Fibroblast of skin of right biceps (primary cell): ENCODE measurements at places on chromosomes 5 and 9.

GRCh38 chr9:27929841-27930240 is 356.6 kb upstream of the C9orf72 start:
- DNase-seq, result no peak

- DNase-seq, result no peak
These were observed 126.3 kb downstream of the C5orf15 start for GRCh38 chr5:133841831-133842750.

- DNase-seq, result peak; percentile 80
These were observed 639.6 kb downstream of the CETN3 start for GRCh38 chr5:89769975-89770374.

DNA sequence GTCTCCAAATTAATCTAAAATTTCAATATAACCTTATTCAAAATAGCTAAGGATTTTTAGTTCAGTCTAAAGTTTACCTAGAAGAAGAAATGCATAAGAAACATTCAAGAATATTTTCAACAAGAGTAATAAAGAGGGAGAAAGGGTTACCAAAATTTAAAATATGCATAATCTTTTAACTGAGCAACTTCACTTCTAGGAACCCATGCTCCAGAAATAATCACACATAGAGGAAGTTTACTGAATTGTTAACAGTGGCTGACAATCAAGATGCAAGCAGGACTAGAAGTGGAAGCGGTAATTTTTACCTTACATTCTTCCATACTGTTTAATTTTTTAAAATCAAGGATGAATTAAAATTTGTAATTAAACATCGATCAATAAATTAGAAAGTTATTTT is 1.9 kb downstream of the PJA2 start:
- DNase-seq, result no peak

DNA sequence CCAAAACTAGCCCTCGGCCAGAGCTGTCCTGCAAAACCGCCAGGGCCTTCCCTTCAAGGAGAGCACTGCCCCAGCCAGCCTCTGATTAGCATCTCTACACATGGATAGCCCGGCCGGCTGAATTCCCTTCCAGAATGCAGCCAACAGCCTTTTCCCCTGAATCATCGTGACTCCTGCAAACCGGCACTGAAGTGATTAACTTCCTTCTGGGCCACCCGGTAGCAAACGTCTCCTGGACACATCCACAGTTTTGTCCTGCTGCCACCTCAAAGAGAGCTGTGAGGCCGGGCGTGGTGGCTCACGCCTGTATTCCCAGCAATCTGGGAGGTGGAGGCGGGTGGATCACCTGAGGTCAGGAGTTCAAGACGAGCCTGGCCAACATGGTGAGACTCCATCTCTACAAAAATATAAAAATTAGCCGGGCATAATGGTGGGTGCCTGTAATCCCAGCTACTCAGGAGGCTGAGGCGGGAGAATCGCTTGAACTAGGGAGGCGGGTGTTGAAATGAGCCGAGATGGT is 21.1 kb upstream of the EEIG1 start:
- DNase-seq, result peak; percentile 92

DNA sequence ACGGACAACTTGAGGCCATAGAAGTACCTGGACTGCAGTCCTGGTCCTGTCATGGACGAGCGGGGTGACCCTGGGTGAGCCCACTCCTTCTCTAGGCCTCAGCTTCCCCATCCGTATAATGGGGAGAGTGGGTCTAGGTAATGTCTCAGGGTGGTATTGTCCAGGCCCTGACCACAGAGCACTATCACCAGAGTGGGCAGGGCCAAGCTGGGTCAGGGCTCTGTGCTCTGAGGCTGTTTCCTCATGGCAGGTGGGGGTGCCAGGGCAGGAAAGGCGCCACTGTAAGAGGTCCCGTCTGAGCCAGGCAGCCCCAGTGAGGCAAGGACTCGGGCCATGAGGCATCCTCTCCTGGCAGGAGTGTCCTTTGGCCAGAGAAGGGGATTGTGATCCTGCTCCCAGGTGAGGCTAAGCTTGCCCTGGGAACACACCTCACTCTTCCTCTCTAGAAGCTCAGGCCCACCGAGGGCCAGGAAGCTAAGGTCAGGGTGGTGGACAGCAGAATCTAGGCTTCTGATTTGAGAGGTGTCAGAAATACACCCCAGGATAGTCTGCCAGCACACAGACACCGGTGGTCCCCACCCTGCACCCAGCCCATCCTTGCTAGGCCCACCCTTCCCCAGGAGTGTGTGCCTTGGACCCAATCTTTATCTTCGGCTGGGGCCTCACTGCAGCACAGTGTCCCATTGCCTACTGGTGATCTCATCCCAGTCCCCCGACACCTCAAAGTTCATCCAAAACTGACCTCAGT is 1.5 kb upstream of the MYOZ3 start:
- no peak for DNase-seq

- DNase-seq, result no peak
These were observed 715 bp upstream of the LEAP2 start for GRCh38 chr5:132872788-132873118.

DNA sequence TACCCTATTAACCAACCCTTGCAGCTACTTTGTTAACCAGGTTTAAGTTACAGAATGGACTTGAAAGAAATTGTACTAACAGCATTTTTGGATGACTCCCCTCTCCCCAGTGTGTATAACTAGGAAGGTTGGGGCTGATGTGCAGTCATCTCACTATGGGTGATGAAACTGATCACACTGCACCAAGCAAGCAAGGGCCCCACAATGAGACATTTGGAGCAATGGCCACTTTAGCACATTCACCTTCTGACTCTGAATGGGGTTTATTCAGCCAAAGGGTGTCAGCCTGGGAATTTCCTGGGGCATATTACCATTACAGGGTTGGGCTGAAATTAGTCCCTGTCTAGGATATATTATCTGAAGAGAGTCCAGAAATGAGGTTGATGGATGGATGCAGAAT is 18.7 kb upstream of the CYFIP2 start:
- DNase-seq, result no peak

DNA sequence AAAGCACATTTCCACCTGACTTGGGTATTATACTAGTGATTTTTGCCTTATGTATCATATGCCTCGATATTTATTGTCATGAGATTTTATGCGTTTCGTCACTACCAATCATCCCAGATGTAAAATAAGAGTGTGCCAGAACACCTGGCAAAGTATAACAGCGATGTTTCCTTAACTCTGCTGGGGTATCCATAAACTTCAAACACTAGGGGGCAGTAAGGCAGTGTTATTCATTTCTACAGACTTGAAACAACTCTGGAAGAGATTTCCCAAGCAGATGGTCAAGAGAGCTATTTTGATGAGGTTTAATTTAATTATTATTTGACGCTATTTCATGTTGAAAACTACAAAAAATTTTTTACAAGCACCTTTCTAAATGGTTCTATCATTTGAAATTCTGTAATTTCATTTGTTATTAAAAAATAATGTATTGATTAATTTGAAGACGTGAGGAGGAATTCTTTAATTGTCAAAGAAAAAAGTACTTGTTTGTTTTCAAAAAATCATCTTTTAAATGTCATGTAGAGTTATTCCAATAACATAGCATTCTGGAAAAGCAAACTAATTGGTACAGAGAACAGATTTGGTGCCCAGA is 388.5 kb upstream of the CTNND2 start:
- DNase-seq, result no peak

DNA sequence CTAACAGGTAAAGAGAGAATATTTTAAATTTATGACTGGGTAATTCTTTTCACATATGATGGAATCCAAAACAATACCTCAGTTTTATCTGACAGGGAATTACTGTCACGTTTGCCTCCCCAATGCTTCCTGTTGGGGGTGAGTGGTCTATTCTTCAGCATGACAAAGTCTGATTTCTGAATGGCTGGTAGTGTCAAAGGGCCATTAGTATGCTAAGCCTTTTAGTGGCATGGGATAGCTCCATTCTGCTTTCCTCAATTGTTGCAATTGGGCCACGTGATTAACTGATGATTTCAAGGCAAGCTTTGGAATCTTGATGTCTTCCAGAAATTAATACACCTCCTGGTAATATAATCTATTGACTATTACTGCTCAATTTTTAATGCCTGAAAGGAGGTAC is 14.7 kb upstream of the NDUFS4 start:
- no peak for DNase-seq
